Mammary epithelial cell (primary cell): ENCODE measurements at places on chromosomes 7 and 10.

- peak; percentile 78 for DNase-seq
Measured at GRCh38 chr10:58856508-58857240, 319.8 kb upstream of the PHYHIPL start.

DNA sequence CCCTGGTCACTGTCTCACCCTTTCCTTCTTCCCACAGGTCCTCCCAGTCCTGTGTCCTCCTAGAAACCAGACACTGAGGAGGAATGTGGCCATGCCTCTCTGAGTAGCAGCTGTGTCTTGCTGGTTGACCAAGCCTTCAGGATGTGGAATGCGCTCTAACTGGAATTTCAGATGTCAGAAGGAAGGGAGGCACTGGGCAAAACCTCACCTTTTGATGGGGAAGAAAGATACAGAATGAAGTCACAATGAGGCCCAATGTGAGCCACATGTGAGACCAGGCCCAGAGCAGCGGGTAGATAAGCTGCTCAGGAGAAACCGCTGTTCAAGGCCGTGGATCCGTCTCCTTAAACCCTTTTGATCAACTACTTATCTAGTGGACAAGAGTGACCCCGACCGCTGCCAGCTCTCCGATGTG lies 54.8 kb upstream of the ECHDC3 start:
- peak; percentile 76 for DNase-seq

GRCh38 chr10:117885206-117885829 lies 161.4 kb downstream of the RAB11FIP2 start:
- no peak for DNase-seq

GRCh38 chr7:106772655-106773108 lies 92.4 kb upstream of the PIK3CG start:
- peak; percentile 70 for DNase-seq

GRCh38 chr10:74418285-74418872 lies 267.4 kb downstream of the ADK start:
- DNase-seq = no peak
